ENCODE measurements at places on chromosomes 4 and X.
A peak's percentile ranks its signal among the peaks of the same experiment; 100 is the strongest.

DNA sequence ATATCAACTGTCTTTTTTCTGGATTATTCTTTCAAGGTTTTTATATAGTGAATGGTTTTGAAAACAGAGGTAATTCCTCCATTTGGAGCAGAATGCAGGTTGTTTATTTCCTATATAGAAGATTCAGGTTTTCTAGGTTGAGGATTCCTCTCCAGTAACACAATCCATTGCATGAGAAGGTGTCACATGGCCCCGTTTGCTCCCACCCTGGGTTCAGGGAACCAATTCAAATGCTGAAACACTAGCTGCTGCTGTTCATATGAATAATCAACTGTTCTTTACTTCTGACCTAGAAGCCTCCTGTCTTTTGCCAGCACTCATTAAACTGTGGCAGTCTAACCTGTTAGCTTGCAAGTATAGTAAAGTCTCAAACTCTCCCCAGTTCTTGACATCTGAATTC, 1316.9 kb upstream of the TENM3 start:
- H3K27me3 ChIP-seq, result no peaks in the 10 kb centered on the region
- H3K4me1 ChIP-seq, result no peaks in the 10 kb centered on the region
- DNase-seq, result no peak
- H3K27ac ChIP-seq, result no peak overlapping the region
- H3K36me3 ChIP-seq, result no peaks in the 10 kb centered on the region
- H3K4me3 ChIP-seq, result no peak overlapping the region

DNA sequence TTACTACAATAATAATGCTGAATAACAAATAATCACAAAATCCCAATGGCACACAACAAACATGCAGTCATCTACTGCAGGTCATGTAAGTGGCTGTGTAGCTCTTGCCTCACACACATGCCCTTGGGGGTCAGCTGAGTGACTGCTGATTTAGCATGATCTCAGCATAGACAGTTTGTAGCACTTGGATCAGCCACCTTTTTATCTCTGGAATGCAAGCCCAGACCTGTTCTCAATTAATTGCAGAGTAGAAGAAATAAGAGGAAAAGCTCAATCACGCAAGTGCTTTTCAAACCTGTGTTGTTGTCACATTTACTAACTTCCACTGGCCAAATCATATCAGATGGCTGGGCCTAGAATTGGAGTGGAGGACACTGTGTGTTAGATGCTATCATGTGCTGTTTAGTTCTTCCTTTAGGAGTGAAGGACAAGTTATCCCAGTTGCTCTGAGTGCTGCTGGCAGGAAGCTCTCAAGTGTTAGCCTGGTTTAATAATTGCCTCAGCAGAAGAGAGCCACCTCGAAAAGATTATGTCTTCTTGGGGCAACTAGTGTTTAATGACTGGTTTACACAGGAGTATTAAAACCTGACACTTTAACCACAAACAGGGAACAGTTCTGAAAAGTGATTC, 128.3 kb upstream of the EPHA5 start:
- no peaks in the 10 kb centered on the region for H3K36me3 ChIP-seq
- H3K4me1 ChIP-seq, result no peaks in the 10 kb centered on the region
- H3K4me3 ChIP-seq, result no peak overlapping the region
- no peaks in the 10 kb centered on the region for H3K27me3 ChIP-seq
- H3K27ac ChIP-seq, result no peak overlapping the region

GRCh38 chr4:105715692-105716278, 7.2 kb downstream of the GSTCD start:
- H3K4me3 ChIP-seq, result no peak overlapping the region
- H3K27ac ChIP-seq, result no peak overlapping the region
- DNase-seq, result no peak
- H3K36me3 ChIP-seq, result no peaks in the 10 kb centered on the region
- peaks cover 10% of the 10 kb centered on the region for H3K4me1 ChIP-seq

DNA sequence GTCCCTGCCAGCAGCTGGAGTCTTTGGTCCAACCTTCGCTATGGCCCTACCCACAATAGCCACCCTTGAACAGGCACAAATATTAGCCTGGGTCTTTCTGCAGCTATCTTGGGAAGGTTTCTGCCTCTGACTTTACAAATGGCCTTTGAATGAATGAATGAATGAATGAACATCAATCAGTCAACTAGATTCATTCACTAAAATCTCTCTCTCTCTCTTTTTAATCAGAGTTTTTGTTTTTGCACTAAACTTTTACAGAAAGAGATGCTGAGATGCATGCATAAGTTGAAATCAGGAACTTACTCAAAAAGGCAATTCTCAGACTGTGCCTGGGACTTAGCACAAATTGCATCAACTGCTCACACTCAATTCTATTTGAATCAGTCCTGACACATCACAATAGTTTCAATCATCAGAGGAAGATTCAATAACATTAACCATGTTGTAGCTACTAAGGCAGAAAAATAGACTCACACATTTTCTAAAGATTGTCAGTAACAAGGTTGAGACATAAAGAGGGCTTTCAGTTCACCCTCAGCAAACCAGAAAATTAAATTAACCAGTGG, 55.0 kb downstream of the ANXA3 start:
- no peaks in the 10 kb centered on the region for H3K36me3 ChIP-seq
- no peaks in the 10 kb centered on the region for H3K27me3 ChIP-seq
- H3K4me1 ChIP-seq, result no peaks in the 10 kb centered on the region

GRCh38 chr4:82623121-82623683, 61.4 kb upstream of the TMEM150C start:
- no peak for DNase-seq
- no peaks in the 10 kb centered on the region for H3K4me1 ChIP-seq
- no peak overlapping the region for H3K27ac ChIP-seq

GRCh38 chr4:85419103-85419502, 55.8 kb upstream of the ARHGAP24 start:
- no peaks in the 10 kb centered on the region for H3K4me1 ChIP-seq
- H3K27ac ChIP-seq, result no peak overlapping the region
- no peak overlapping the region for H3K4me3 ChIP-seq
- no peaks in the 10 kb centered on the region for H3K36me3 ChIP-seq
- no peak for DNase-seq
- H3K27me3 ChIP-seq, result no peaks in the 10 kb centered on the region

- no peaks in the 10 kb centered on the region for H3K36me3 ChIP-seq
- H3K4me3 ChIP-seq, result no peak overlapping the region
- no peak overlapping the region for H3K27ac ChIP-seq
- no peak for DNase-seq
Observed at GRCh38 chr4:41838590-41838989, 90.1 kb upstream of the PHOX2B start.

DNA sequence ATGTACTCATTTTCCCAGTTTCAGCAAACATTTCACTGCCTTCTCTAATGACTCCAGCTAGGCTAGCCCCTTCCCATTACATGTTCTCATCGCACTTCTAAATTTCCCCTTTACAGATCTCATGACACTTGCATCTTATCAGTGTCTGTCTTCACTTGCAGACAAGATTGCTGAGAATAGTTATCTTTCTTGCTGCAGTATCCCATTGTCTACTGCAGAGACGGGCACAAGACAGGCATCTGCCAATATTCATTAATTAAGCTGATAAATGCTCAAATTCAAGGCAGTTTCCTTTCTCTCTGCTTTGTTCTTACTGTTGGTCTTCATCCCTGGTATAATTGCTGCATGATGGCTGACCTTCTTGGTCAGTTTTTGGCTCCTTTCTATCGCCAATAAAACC, 175.9 kb downstream of the ANTXR2 start:
- H3K4me1 ChIP-seq, result no peaks in the 10 kb centered on the region
- no peak overlapping the region for H3K4me3 ChIP-seq

DNA sequence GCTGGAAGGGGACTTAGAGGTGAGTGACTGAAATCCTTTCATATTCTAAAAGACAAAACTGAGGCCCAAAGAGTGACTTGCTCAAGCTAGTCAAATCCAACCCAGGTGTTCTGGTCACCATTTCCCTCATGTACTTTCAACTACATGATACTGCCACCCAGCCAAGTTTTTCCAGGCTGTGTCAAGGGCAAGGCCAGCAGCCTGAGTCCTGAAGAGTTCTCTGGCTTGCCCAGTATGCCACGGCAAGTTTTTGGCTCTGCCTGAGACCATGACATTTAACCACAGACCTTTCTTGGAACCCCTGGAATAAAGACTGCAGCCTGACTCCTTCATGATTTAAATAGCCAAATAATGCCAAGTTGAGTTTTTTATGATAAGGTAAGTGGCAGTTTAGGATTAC, 10.7 kb upstream of the TMEM164 start:
- no peaks in the 10 kb centered on the region for H3K36me3 ChIP-seq
- H3K27me3 ChIP-seq, result no peaks in the 10 kb centered on the region
- H3K4me1 ChIP-seq, result no peaks in the 10 kb centered on the region
- H3K4me3 ChIP-seq, result no peak overlapping the region
- H3K27ac ChIP-seq, result no peak overlapping the region

DNA sequence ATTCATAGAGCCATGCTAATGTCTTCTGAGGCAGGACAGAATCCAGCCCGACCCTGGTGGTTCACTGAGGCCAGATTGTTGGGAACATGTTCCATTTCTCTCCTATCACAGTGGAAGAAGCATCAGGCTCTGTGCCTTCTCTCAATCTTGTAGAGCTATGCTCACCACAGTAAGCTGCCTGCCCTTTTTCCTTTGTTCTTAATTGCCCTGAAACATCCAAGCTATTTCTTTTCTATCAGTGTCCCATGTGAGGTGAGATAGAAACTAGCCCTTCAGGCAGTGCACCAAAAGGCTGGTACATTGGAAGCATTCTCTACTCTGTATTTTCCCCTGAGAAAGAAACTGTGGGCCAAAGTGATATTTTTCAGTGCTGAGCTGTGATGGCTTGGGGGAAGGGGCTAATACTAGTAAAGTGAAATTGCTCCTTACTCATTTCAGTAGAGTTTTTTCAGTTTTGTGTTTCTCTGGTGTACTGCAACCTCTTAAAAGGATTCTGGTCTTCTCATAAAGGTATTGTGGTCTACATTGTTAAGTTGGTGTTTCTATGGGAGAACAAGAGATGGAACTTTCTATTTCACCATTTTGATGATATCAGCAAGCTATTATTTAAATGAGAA, 611.2 kb downstream of the RPA4 start:
- no peaks in the 10 kb centered on the region for H3K4me1 ChIP-seq
- no peaks in the 10 kb centered on the region for H3K36me3 ChIP-seq
- H3K27me3 ChIP-seq, result no peaks in the 10 kb centered on the region
- DNase-seq, result no peak
- H3K4me3 ChIP-seq, result no peak overlapping the region
- no peak overlapping the region for H3K27ac ChIP-seq

GRCh38 chr4:35166466-35166865, 1077.8 kb downstream of the ARAP2 start:
- no peak overlapping the region for H3K27ac ChIP-seq
- no peaks in the 10 kb centered on the region for H3K36me3 ChIP-seq
- no peaks in the 10 kb centered on the region for H3K4me1 ChIP-seq
- H3K4me3 ChIP-seq, result no peak overlapping the region
- no peaks in the 10 kb centered on the region for H3K27me3 ChIP-seq

DNA sequence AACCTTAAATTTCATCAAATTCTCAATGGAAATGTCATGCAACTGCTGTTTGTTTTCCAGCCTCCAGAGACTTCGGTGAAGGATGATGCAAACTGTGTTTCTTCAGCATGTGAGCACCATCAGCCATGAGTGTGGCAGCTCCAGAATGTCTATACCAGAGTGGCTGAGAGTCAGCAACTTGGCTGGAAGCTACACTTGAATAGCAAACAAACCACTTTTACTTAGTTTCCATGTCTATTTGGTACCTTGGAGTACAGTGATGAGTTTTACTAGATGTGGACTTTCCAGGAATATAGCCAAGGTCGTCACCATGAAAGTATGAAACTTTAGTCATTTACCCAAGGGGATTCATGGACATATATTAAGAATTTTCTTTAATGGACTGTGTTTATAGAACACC, 4.3 kb upstream of the IL21 start:
- no peaks in the 10 kb centered on the region for H3K27me3 ChIP-seq
- no peak overlapping the region for H3K27ac ChIP-seq
- H3K4me1 ChIP-seq, result no peaks in the 10 kb centered on the region
- DNase-seq, result no peak
- H3K4me3 ChIP-seq, result no peak overlapping the region

GRCh38 chrX:139692506-139692849, 15.5 kb downstream of the MCF2 start:
- H3K36me3 ChIP-seq, result no peaks in the 10 kb centered on the region
- H3K27me3 ChIP-seq, result no peaks in the 10 kb centered on the region
- peak; percentile 18 for DNase-seq
- no peak overlapping the region for H3K27ac ChIP-seq
- peak overlapping the region; percentile 34 for H3K4me3 ChIP-seq

GRCh38 chr4:1183985-1184773, 11.8 kb upstream of the SPON2 start:
- H3K4me3 ChIP-seq, result no peak overlapping the region
- H3K27me3 ChIP-seq, result no peaks in the 10 kb centered on the region
- DNase-seq, result no peak
- no peaks in the 10 kb centered on the region for H3K4me1 ChIP-seq

DNA sequence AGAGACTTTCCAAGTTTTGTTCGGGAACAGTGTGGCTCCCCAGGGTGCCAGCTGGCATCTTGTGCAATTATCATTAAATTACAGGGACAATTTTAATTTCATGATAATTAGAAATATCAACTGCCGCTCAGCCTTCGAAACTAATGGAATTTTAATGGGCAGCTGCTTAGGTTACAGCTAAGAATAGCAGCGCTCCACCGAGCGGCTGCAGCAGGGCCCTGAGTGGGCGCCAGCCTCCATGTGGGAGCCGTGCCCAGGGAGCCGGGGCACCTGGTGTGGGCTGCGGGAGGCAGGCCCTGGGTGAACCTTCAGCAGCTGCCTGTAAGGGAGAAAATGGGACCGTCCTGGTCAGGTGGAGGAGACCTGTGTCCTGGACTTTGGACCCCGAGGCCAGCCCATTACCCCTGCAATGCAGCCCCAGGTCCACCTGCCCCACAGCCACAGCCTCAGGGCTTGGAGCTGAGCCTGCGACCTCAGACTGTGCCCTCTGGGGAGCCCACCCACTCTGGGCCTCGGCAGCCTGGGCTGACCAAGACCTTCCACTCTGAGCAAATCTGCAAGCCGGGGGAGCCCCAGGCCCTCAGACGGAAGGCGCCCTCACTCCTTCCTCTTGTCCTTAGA, 21.1 kb downstream of the MSANTD1 start:
- no peaks in the 10 kb centered on the region for H3K4me1 ChIP-seq
- no peak overlapping the region for H3K4me3 ChIP-seq
- H3K27ac ChIP-seq, result no peak overlapping the region

- peaks cover 7% of the 10 kb centered on the region for H3K36me3 ChIP-seq
- no peaks in the 10 kb centered on the region for H3K4me1 ChIP-seq
- H3K27ac ChIP-seq, result no peak overlapping the region
- no peak overlapping the region for H3K4me3 ChIP-seq
- H3K27me3 ChIP-seq, result no peaks in the 10 kb centered on the region
Observed at GRCh38 chr4:75490155-75490554, 24.0 kb downstream of the RCHY1 start.

DNA sequence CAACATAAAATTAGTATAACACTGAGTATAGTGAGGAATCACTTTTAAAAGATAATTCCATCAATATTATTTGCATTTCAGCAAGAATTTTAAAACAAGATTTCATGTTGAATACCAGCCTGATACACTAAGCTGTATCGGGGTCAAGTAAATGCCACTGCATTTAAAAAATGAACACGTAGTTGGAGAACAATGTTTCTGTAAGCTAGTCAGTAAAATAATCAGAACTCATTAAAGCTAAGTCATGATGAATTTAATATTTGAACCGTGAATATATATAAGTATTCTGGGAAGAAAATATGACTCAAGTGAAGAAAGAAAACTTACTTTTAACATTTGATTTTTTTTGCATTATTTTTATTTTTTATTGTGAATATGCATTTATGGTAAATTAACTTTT, 611.0 kb upstream of the PABPC4L start:
- no peak for DNase-seq
- H3K4me3 ChIP-seq, result no peak overlapping the region
- no peak overlapping the region for H3K27ac ChIP-seq
- no peaks in the 10 kb centered on the region for H3K4me1 ChIP-seq
- H3K27me3 ChIP-seq, result no peaks in the 10 kb centered on the region

GRCh38 chr4:143054971-143055370, 129.7 kb upstream of the USP38 start:
- no peak for DNase-seq
- H3K4me1 ChIP-seq, result no peaks in the 10 kb centered on the region
- H3K27me3 ChIP-seq, result no peaks in the 10 kb centered on the region
- H3K36me3 ChIP-seq, result no peaks in the 10 kb centered on the region
- H3K27ac ChIP-seq, result no peak overlapping the region
- no peak overlapping the region for H3K4me3 ChIP-seq
